ENCODE measurements at places on chromosomes 12 and 14.

GRCh38 chr14:72792051-72792788 is 101.7 kb downstream of the DPF3 start:
- no peak for DNase-seq

DNA sequence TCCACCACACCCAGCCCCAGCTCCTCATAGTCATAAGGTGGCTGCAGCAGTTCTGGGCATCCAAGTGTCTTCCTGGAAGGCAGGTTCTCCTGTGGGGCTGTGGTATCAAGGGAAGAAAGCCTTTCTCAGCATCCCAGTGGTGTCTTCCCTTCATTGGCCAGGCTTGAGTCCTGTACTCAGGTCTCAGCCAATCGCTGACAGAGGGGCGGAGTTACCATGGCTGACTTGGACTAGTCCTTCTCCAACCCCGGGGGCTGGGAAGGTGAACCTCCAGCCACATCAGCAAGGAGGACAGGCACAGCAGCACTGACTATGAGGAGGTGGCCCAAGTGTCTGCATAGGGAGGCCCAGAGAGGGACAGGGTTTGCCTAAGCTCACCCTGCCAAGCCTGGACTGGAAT is 64.0 kb upstream of the SLC24A4 start:
- DNase-seq = no peak

- no peak for DNase-seq
Observed at GRCh38 chr12:69440016-69440415, 30.2 kb upstream of the FRS2 start.

DNA sequence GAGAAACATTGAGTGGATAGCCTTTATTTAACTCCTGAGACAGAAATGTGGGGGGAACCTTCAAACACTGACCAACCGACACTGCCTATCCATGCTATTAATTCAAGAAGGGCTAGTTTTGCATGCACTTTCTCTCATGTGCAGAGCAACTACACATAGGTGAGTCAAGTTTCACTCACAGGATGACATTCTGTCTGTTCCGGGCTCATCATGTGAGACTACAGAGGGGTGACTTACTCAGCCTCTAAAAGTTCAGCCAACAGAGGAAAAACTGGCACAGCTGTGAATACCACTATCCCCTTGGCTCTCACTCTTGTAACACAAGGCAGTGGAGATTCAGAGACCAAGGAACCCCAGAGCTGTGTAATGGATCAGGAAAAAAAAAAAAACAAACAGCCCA is 13.3 kb downstream of the BEST3 start:
- DNase-seq = no peak
